ENCODE measurements at places on chromosomes 1 and 21.
A peak's percentile ranks its signal among the peaks of the same experiment; 100 is the strongest.

DNA sequence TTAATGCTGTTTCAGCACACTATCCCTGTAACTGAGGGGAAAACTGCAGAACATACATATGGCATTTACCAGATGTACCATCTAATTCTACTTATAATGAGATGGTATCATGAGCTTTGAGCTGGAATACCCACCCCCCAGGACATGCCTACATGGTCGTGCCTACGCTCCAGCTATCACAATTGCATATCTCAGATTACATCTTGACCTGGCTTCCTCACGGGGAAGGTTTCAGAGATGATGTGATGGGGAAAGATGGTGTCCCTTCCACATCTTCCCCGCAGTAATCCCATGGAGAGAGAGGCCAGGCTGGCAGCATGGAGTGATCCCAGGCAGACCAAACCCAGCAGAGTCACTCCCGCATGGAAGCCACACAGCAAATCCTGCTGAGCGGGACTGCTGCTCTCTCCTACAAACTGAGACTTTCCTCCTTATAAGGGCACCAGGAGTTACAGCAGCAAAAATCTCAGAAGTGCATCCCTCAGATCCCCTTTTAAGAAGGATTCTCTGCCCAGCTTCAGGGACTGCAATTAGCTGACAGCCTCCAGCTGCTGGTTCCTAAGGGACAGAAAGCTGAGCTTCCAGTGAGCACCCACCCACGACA is 67.1 kb downstream of the KCNH1 start:
- DNase-seq, result no peak

GRCh38 chr1:111629190-111629954 is 9.8 kb downstream of the RAP1A start:
- DNase-seq, result no peak

GRCh38 chr1:232769733-232770132 is 35.5 kb upstream of the MAP10 start:
- no peak for DNase-seq

- DNase-seq, result no peak
These were observed 94.8 kb downstream of the MIS18A start for GRCh38 chr21:32184065-32184464.

GRCh38 chr1:247212012-247212411 is 40.2 kb upstream of the ZNF124 start:
- no peak for DNase-seq

- no peak for DNase-seq
These were observed 41.7 kb downstream of the PKP1 start for GRCh38 chr1:201324821-201325677.

DNA sequence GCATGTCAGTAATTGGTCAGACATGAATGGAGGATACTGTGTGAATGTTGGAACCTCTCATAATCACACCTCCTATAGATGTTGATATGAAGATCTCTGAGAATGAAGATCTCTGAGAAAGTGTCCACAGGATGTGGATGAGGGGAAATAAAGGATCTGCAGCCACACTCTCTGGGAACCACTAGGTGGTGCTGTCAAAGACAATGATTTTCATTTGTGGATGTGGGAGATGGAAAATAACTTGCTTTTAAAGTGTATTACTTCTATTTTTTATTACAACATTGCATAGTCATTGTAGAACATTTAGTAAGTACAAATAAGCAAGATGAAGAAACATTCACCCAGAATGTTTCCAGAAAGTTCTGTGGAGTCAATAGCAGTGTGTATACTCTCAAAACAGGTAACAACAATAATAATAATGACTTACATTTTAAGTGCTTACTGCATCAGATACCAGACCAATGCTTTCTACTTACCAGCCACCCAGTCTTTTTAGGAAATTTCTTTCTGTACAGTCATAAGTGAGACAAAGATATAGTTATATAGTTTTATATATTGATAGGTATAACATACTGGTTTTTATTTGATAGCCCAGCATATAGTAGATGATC is 128.2 kb downstream of the ATG4C start:
- DNase-seq, result no peak

DNA sequence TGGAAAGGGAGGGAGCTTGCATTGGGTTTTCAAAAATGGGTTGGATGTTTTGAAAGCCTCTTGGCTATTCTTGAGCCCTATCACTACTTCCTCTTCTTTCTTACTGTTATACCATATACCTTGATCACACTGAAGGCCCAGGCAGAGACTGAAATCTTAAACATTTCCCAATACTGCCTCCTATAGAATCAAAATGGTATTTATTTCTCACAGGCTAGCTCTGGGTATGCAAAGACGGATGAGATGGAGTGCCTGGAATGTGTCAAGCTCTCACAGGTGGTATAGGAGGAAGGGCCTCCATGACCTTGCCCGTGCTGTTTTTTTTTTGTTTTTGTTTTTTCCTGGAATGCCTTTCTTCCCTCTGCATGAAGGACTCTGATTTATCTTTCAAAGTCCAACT is 268.4 kb upstream of the USP24 start:
- peak; percentile 37 for DNase-seq

DNA sequence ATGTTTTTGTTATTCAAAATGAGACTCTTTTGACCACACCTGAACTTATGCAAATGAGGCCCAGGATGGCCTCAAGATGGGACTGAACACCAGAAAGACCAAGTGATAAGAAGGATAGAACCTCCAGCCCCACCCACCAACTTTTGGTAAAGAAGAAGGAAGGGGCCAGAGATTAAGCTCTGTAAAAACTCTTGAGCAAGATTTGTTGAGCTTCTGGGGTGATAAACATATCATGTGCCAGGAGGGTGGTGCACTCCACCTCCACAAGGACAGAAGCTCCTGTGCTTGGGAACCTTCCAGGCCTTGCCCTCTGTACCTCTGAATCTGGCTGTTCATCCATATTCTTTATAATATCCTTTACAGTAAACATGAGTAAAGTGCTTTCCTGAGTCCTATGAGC is 5.3 kb downstream of the RSPH1 start:
- DNase-seq, result no peak

DNA sequence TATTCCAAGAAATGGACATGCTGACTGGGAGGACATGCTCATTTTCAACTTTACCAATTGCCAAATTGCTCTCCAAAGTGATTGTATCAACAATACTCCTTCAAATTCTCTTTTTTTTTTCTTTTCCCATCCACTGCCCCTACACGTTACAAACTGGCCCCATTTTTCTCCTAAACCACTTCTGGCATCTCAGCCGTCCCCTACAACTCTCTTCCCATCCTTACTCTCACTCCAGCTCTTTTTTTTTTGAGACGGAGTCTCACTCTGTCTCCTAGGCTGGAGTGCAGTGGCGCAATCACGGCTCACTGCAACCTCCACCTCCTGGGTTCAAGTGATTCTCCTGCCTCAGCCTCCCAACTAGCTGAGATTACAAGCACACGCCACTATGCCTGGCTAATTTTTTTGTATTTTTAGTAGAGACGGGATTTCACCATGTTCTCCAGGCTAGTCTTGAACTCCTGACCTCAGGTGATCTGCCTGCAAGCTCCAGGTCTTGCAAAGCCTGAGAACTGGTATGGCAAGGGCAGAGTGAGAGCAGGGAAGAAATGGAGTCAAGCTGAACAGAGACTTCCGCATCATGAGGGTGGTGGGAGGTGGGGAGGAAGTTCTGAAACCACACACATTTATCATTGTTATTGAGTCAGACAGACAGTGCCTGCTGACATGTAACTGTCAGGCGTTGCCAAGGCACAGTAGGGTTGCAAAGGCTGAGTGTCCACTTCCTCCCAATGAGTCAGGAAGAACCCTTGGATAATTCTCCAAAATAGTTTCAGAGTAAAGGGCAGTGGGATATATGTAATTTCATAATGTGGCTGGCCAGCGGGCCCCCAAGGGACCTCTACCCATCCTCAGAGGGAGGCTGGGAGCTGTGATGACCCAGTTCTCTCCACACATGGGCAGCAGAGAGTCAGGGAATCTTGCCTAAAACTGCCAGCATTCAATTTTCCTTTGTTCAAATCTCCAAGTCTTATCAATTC is 17.4 kb downstream of the CELA3A start:
- DNase-seq, result no peak

GRCh38 chr1:243465738-243466137 is 209.9 kb downstream of the SDCCAG8 start:
- no peak for DNase-seq

- DNase-seq, result no peak
These were observed 147.2 kb downstream of the RASAL2 start for GRCh38 chr1:178241057-178241456.

DNA sequence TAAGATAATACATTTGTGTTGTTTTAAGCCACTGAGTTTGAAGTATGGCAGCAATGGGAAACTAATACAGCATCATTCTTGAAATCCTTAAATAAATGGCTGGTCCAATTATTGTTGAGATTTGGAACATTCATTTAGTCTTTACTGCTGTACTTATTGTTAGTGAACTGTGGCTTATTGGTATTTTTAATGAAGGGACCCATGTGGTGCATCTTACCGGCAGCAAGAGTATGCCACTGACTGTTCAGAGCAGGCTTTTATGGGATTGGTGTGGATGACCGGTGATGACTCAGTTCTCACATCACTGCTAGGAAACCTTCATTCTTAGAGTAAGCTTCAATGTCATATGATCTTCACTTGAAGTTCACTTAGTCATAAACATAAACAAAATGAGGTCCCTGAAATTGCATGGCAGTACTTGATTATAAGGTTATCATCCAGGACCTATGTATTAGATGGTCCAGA is 31.5 kb downstream of the PRKAA2 start:
- no peak for DNase-seq

DNA sequence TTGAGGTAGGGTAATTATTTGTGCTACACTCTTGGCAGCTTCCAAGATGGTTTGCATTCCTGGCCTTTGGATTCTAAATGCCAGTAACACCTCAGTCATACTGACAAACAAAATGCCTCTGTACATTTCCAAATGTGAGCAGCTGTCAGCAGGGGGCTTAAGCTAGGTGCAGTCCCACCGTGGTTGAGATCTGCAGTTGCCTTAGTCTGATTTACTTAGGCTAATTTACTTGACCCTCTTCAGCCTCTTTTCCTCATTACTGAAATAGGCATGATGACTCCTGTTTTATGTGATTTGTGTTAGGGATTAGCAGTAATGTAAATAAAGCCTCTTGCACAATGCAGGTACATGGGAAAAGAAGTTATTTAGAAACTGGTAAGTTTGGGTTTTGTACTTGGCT is 13.5 kb upstream of the SPATA1 start:
- no peak for DNase-seq

DNA sequence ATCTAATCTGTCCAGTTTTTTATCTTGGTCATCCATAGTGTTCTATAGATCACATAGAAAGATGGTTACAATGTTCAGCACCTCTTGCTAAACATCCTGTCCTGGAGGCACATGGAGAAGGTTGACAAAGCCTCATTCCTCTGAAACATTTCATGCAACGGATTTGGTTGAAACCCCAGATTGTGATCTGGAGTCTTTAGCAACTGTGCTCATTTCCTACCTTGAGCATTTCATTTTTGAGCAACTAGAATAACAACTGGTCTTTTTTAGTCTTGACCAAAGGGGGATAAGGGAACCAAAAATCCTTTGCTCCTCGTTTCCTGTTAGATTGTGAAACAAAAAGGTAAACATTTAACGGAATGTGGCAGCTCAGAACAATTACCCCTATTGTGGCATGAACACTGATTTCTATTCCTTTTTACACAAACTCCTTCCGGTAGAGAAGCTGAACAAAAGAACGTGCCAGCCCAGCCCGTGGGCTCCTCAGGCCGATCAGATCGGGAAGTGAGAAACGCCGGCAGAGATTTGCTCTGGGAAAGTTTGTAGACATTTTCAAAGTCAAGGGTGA is 94.7 kb upstream of the ERRFI1 start:
- no peak for DNase-seq

- DNase-seq, result no peak
These were observed 79.4 kb downstream of the CAPZB start for GRCh38 chr1:19405761-19406487.

DNA sequence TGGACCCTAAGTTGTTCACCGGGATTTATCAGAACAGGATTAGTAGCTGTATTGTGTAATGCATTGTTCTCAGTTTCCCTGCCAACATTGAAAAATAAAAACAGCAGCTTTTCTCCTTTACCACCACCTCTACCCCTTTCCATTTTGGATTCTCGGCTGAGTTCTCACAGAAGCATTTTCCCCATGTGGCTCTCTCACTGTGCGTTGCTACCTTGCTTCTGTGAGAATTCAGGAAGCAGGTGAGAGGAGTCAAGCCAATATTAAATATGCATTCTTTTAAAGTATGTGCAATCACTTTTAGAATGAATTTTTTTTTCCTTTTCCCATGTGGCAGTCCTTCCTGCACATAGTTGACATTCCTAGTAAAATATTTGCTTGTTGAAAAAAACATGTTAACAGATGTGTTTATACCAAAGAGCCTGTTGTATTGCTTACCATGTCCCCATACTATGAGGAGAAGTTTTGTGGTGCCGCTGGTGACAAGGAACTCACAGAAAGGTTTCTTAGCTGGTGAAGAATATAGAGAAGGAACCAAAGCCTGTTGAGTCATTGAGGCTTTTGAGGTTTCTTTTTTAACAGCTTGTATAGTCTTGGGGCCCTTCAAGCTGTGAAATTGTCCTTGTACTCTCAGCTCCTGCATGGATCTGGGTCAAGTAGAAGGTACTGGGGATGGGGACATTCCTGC is 3.9 kb upstream of the OLFML3 start:
- DNase-seq, result no peak

DNA sequence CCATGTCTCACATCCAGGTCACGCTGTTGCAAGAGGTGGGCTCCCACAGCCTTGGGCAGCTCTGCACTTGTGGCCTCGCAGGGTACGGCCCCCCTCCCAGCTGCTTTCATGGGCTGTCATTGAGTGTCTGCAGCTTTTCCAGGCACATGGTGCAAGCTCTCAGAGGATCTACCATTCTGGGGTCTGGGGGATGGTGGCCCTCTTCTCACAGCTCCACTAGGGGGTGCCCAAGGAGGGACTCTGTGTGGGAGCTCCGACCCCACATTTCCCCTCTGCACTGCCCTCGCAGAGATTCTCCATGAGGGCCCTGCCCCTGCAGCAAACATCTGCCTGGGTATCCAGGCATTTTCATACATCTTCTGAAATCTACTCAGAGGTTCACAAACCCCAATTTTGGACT is 219.4 kb downstream of the LRRC7 start:
- peak; percentile 52 for DNase-seq

GRCh38 chr1:156248323-156248683 is 447 bp upstream of the PAQR6 start:
- no peak for DNase-seq

GRCh38 chr1:247370786-247371732 is 39.4 kb upstream of the ZNF496 start:
- DNase-seq, result no peak

DNA sequence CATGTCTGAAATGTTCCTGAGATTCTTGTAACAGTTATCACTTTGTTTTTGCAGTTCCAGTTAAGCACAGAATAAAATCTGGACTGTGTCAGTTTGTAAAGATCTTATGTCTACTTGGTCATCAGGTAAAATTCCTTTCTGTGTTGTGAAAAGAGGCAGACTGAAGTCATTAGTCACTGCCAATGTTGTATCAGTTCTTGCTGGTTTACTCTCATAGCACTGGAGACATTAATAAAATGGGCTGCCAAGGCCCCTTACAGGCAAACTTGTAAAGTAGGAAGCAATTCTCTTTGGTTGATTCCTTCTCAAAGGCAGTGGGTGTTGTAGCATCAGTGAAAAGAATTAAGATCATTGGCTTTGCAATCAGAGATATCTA is 61.4 kb upstream of the ST6GALNAC3 start:
- DNase-seq, result no peak

GRCh38 chr1:53729456-53730223 is 9.3 kb downstream of the GLIS1 start:
- no peak for DNase-seq

GRCh38 chr1:89833183-89834082 is 12.6 kb downstream of the LRRC8D start:
- DNase-seq, result no peak
